ENCODE measurements at places on chromosomes 16 and 17.

GRCh38 chr17:32100971-32101631 lies 41.2 kb upstream of the RHOT1 start:
- DNase-seq, result peak; percentile 20

GRCh38 chr16:57444711-57445110 lies 2.5 kb downstream of the CIAPIN1 start:
- no peak for DNase-seq

DNA sequence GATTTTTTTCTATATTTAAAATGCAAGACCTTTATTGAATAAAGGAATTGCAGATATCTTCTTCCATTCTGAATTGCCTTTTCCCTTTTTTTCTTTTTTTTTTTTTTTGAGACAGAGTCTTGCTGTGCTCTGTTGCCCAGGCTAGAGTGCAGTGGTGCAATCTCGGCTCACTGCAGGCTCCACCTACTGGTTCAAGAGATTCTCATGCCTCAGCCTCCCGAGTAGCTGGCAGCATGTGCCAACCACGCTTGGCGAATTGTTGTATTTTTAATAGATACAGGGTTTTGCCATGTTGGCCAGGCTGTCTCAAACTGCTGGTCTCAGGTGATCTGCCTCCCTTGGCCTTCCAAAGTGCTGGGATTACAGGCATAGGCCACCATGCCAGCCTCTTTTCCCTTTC lies 151.5 kb downstream of the CEP112 start:
- DNase-seq, result no peak

- DNase-seq, result no peak
Measured at GRCh38 chr17:11140043-11140442, 101.0 kb upstream of the SHISA6 start.

GRCh38 chr17:75460295-75460694 lies 3.9 kb downstream of the TMEM94 start:
- DNase-seq, result peak; percentile 30

DNA sequence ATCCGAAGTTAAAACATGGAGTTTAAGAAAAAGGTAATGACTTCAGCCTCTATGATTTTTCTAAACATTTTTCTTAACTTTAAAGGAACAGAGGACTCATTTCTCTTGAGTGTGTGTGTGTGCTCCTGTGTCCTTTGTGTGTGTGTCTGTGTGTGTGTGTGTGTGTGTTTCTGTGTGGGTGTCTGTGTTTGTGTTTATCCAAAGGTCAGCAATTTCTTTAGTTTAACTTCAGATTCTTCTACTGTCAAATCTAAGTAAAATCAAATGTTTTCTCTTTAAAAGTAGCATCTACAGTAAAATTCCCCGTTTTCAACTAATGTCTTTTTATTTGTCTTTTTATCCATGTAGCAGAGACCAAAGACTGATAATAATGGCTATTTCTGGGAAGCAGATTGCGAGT lies 31.8 kb downstream of the HSBP1 start:
- DNase-seq, result no peak

DNA sequence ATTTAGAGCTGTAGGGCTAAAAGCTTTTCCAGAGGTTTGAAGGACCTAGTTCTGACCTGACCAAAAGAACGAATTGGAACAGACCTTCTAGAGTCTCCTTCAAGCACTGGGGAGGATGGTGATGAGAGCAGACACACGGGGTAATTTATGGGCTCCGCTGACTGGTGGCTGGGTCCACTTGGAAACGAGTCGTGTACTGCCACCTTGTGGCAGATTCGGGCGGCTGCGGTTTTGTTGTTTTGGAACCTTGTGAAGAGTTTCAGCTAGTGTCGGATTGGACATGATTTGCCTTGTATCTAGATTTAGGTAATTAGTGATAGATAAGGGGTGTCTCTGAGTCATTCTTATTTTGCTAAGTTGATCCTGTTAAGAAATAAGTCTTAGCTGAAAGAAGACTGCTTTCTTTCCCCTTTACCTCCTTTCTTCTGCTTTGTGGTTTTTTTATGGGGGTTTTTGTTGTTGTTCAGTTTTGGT lies 98.9 kb downstream of the AATF start:
- peak; percentile 84 for DNase-seq

DNA sequence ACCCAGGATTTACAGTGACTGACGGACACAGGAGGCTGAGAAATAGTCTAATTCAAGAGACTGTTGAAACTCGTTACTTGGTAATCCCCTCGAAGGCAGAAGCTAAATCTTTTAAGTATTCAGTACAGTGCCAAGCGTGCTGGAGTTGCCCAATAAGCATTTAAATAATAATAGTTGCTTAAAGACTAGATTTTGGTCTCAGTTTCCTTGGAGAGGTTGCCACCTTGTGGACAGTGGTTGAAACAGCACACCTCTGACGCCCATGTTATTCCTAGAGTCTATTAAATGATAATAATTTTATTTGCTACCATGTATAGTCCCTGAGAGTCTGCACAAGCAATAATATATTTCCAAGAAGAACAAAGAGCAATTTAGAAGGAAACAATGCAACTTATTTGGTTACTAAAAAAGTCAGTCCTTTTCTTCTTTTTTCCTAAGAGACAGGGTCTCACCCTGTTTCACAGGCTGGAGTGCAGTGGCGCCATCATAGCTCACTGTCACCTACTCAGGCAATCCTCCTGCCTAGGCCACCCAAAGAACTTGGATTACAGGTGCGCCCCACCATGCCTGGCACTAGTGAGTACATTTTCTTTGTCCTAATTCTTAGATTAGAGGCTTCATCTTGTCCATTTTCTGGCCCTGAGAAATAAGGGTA lies 138.0 kb upstream of the NUDT7 start:
- DNase-seq, result peak; percentile 73

DNA sequence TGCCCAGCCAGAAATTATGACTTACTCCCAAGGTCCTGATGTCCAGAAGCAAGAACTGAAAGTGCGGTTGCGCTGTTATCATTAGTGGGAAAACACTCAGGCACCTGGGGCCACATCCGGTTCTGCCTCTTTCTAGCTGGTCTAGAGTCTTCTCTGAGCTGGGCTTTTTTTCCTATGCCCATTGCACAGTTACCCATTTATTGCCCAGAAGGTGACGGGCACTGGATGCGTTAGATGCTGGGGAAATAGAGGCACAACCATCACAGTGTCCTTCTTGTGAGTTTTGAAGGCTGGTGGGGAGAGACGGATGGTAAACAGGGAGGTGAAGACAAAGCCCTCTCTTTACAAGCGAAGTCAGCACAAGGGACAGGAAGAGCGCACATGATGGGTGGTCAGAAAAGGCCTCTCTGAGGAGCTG lies 37.7 kb downstream of the PLCG2 start:
- DNase-seq, result no peak

- DNase-seq, result no peak
Measured at GRCh38 chr16:75632857-75633256, 9.8 kb upstream of the ADAT1 start.

DNA sequence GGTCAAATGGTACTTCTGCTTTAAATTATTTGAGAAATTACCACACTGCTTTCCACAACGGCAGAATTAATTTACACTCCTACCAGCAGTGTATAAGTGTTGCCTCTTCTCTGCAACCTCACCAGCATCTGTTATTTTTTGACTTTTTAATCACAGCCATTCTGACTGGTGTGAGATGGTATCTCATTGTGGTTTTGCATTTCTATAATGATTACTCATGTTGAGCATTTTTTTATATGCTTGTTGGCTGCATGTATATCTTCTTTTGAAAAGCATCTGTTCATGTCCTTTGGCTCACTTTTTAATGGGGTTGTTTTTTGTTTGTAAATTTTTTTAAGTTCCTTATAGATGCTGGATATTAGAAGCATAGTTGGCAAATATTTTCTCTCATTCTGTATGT lies 446.7 kb downstream of the PMP22 start:
- no peak for DNase-seq

- no peak for DNase-seq
Measured at GRCh38 chr16:82265809-82266208, 95.8 kb upstream of the MPHOSPH6 start.

DNA sequence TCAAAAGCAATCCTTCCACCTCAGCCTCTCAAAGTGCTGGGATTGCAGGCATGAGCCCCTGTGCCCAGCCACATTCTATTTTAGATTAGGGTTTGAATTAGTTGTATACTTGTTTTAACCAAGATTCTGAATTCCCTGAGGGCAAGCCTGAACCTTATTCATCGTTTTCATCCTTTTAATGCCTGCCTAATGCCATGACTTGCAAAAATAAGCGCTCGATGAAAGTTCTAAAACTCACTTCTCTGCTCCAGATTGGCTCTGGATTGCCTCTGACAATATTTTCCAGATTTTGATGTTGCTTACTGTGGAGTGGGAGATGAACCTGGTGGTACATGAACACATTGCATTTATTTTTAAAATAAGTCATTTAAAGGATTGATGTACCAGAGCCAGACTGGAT lies 90.9 kb upstream of the CACNG3 start:
- DNase-seq, result no peak

DNA sequence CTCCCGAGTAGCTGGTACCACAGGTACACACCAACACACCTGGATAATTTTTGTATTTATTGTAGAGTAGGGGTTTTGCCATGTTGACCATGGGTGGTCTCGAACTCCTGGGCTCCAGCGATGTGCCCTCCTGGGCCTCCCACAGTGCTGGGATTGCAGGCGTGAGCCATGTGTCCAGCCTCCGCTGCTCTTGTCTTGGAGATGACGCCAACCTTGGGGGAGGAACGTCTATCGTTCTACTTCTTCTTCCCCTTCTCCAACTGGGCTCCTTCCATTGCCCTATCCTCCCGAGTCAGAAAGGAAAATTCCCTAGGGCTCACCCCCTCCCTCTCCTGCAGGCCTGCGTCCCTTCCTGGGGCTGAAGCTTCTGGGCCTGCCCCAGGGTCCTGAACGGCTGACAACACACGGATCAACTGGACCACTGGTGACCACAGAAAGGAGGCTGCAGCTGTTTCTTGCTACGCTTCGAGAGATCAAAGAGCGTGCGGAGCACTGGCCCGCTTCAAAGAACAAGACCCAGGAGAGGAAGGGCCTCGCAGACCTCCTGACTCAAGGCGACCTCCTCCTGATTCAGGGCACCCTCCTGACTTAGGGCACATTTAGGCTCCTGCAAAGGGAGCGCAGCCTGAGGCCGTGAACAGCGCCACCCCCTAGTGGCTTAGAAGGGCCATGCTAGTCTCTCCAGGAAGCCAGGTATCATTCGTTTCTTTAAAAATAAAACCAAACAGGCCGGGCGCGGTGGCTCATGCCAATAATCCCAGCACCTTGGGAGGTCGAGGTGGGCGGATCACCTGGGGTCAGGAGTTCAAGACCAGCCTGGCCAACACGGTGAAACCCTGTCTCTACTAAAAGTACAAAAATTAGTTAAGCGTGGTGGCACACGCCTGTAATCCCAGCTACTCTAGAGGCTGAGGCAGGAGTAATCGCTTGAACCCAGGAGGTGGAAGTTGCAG lies 48.5 kb upstream of the HELZ start:
- DNase-seq, result peak; percentile 74

- no peak for DNase-seq
Measured at GRCh38 chr16:49778202-49778930, 77.5 kb downstream of the ZNF423 start.

DNA sequence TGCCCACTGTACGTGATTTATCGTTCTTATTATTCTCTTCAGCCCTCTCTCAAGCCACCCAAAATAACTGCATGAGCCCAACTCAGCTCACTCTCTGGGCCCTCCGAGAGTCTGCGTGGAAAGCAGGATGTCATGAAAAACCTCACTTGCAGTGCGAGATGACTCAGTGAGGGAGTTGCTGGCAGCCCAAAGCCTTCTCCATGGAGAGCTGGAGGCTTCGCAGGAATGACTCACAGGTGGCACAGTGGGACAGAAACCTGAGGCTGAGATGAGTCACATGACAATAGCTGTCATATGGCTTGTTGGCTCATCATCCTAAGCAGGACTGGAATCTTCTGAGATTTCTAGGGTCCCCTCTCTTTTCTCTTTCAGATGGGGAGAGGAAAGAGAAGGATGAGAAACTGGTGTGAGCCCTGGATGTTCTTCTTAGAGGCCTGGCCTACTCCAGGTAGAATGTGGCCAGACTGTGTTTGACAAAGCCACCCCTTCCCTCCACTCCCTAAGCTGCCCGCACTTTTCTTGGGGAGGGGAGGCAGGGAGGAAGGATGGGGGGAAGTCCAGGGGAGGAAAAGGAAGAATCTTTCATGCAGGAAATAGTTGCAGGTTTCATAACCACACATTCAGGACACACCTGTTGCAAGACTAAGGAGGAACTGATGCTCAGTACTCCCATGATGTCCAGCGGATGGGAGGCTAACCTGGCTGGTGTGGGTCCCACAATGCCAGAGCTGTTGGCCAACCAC lies 160.6 kb upstream of the RPL38 start:
- peak; percentile 2 for DNase-seq

DNA sequence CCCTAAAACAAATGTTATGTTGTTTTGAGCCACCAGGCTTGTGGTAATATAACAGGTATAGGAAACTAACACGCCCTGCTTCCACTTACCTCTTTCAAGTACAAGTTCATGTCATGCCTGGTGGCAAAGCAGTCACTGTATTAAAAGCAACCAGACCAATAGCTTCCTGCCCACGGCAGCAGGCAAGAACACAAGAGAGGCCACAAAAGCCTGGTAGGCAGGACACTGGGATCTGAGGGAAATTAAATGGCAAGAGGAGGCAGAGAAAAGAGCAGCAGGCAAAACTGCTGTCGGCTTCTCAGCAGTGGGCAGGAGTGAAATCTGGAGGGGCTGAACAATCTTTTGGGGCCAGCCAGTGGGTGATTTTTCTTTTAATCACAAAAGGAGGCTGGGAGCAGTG lies 2.2 kb downstream of the CYTH1 start:
- DNase-seq, result peak; percentile 50

GRCh38 chr16:35678-36305 lies 17.6 kb downstream of the POLR3K start:
- DNase-seq, result no peak

DNA sequence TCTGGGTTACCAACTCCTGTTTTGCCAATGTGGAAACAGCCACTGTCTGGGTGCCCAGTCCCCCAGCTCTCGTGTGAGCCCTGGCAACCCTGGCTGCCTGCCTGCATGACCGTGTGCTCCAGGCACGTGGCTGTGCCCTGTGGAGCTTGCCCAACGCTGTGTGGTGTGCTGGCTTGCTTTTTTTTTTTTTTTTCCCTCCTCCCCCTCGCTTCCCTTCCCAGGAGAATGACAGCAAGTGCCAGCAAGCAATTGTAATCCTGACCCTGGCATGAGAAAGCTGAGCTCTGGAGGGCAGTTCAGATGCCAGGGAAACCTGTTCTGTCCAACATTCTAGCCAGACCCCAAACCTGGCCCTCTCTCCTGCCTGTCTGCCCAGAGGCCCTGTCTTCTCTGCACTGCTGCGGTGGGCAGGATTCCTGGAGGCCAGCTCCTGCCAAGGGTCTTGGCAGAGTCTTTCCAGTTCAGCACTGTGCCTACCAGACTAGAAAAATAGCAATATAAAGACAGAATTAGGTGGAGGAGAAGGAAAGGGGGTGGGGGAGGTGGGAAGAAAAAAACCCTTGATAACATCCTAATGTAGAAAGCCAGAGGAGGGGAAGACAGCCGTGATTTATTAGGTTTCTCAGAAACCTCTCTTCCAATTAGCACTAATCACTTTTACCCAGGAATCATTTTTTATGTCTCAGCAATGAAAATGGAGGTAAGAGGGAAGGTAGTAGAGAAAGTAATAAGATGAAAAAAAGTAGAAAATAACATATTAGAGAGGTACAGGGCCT lies 9.0 kb downstream of the HLF start:
- DNase-seq, result peak; percentile 38
